ENCODE measurements at places on chromosomes 6 and 20.

- no peak for DNase-seq
Observed at GRCh38 chr6:90365565-90366219, 69.0 kb upstream of the BACH2 start.

DNA sequence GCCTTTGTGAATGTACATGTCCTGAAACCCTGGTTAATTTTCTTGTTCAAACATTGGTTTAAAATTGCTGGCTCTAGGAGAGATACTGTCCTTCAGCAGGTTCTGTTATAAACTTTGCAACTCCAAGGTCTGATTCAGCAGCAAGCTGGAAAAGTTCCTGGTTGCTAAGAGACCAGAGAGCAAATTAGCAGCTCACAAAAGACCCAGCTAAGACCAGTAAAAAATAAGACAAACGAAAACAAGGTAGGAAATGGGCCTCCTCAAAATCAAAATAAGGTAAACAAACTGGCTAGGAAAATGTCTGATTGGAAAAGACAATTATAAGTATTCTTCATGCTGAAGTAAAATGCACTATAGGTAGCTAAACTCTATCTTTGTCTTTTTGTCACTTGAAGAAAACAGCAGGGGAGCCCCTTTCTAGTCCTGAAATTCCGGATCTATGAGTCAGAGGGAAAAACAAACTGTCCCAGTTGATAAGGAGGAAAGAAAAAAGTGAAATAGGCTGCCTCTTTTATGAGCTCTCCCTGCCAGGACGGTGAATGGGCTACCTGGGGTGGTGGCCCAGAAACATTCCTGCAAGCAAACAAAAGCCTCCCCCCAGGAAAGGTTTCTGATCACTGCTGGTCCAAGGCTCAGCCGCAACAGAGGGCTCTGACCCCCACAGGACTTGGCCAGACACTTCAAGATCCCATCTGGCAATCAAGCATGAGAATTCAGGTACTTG lies 41.6 kb downstream of the UNC5CL start:
- DNase-seq: no peak

DNA sequence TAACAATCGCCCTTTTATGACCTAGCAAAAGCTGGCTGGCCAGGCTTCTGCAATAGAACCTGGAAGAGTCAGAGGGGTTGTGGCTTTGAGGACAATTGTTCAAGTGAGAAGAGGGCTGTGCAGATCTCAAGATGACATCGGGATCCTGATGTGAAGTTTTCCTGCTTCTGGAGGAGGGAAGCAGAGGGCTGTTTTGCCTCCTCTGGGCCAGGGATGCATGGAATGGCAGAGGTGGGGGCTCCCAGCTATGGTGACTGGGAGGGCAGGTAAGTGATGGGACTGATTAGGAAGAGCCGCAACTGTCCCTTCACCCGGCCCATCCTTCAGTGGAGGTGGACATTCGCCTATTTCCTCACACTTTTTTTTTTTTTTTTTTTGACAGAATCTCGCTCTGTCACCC lies 43.4 kb upstream of the BLCAP start:
- DNase-seq: no peak

- DNase-seq: no peak
Observed at GRCh38 chr6:14068133-14068532, 49.4 kb upstream of the CD83 start.

DNA sequence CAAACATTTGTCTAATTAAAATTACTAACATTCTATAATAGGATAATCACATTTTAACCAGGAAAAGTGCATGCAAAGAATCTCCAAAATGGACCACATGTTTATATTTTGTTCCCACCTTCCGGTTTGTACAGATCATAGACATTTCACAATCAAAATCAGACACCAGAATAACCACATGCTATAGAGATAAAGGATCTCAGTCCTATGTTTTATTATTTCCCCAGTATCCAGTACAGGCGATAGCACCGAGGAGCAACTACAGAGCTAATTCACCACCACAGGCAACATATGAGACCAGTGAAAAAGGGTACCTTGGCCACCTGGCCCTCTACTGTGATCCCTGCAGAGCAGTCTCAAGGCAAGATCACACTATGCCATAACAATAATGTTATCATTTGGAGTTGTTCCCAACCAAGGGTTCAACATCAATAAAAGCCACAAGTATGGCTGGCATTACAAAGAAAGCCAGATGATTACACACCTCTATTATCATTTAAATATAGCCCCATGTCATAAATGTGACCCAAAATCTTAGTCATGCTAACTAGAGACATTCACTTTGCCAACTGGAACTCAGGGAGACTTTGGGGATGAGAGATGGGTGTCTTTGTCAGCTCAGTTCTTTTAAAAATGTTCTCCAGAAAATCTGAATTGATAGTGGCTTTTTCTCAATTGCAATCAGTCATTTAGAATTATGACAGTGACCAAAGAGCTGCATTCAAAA lies 46.7 kb downstream of the RALGAPA2 start:
- DNase-seq: no peak

- DNase-seq: no peak
Observed at GRCh38 chr6:169891846-169892245, 140.4 kb downstream of the ERMARD start.

DNA sequence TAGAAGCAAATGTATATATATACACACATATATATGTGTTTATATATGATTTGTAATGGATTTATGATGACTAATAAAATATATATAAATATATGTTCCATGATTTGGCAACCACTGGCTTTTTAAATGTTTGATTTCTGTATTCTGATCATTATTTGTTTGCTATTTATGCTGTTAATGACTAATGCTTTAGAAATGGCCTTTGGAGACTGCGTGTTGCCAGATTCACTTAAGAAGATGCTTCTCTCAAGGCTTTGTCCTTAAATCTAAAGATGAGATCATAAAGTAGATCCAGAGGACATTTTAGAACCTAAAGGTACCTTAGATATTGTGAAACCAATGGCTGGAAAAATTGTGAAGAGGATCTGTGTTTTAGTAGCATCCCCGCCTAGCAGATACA lies 116.0 kb upstream of the SUPT3H start:
- no peak for DNase-seq

GRCh38 chr6:26273673-26274588 lies 91.1 kb upstream of the BTN3A2 start:
- no peak for DNase-seq
